ENCODE measurements at places on chromosomes 1 and 21.

DNA sequence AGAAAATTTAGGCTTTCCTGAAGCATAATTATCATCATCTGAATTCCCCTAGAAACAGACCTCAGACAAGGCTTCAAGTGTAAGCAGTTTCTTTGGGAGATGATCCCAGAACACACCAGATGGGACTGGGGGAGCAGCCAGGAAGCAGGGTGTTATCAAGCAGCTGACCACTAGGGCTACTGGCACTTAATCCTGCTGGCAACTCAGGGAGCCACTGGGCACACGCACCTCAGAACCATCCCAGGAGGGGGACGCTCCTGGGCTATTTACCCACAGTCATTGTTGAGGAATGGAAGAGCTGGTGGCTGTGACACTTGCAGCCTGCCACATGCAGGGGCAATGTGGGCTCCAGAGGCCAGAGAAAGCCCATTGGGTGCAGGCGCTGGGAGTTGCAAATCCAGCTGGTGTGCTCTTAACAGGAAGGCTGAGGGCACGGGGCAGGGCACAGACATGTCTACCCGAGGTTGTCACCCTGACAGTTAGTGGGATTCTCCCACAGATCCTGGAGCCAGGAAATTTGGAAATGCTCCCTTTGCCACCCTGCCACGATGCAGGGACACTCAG, 15.1 kb upstream of the IL22RA1 start:
- no peak for DNase-seq

- peak; percentile 33 for DNase-seq
These were observed 32.1 kb downstream of the HSD17B7 start for GRCh38 chr1:162822391-162823200.

DNA sequence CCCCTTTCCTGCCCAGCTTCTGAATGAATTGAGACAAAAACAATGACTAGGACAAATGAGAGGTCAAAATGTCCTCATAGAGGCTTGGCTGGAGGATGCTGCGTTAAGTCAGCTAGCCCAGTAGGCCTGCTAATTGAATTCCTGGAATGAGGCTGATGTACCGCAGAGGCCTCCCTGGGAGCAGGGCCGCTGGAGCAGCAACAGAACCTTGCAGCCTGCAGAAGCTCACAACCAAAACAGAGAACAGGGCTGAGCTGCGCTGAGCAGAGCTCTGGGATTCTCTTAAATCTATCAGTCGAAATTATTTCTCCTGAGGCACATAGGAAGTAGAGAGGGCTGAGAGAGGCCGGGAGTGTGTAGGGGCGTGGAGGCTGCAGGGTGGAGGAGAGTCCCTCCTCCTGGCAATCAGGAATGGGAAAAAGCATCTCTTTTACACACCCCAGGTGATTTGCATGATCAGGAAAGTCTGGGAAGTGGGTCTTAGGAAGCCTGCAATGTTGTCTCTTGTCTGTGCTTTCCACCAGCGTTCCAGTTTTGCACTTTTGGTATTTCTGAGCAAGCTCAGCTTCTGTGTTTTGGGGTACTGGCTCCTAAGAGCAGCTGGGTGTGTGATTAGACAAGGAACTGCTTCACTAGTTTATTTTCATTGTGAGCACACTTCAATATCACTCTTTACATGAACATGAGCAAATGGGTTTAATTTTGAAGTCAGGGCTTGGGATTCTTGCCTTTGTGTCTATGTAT, 66.5 kb downstream of the RYR2 start:
- DNase-seq, result no peak

- DNase-seq, result no peak
These were observed 14.3 kb downstream of the RCC1 start for GRCh38 chr1:28519946-28520725.

GRCh38 chr1:165052431-165052830, 304.1 kb downstream of the LMX1A start:
- no peak for DNase-seq

- DNase-seq, result no peak
These were observed 8.7 kb downstream of the SLAMF8 start for GRCh38 chr1:159835356-159835755.

DNA sequence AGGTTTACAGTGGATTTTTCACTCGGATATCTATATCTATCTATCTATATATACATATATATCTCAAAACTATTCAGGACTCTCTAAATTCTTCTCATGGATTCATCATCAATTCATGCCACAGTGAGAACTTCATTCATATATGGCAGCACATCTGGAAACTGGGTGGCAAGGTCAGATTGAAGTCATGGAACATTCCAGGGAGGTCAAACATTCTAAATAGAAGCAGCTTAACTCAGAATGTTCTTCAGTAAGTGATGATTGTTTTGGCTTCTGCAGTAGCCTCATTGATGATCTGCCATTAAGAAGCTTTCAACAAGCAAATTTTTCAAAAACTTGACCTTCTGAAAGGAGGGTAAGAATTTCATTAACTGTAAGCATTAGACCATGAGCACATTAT, 46.9 kb upstream of the ADAMTS1 start:
- no peak for DNase-seq
